GM04503 (cell line): ENCODE measurements at places on chromosomes 7 and 10.

DNA sequence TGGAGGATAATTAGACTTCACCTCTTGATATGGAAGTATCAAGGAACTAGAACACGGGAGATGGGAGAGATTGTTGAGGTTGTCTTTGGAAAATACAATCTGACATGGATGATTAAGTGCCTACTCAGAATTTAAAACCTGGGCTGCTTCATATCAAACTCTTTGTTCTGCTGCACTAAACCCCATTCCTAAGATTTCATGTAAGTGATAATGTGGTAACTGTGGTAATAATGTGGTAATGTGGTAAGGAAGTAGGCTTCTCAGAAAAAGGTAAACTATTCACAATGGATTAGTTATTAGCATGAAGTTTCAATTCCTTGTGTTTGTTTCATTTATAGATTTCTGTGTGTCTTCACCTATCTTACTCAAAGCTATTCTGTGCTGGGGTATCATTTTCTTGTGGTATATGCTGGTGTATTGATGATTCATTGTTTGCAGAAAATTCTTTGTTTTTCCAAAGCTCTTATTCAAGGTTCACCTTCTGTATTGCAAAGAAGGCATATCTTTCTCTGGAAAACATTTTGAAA is 129.9 kb upstream of the TAC1 start:
- no peak for DNase-seq

DNA sequence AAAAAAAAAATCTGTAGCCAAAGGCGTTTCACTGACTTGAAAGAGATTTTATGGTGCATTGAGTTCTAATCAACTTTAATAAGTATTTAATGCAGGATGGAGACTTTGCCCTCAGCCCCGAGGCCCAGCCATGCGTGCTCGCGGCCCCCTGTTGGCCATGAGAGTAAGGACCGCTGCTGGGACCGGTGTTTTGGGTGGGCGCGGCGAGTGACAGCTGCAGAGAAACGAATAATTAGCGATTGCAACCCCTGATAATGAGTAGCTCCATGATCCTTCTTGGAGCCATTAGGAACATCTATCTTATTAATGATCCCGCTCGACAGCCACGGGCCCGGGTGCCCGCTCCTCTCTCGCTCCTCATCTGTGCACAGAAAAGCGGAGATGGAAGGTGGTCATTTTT is 347.4 kb downstream of the RPS24 start:
- DNase-seq: no peak

GRCh38 chr7:131970602-131971001 is 414.2 kb upstream of the PODXL start:
- no peak for DNase-seq

- DNase-seq: no peak
Observed at GRCh38 chr10:88952647-88953111, at the start of gene ACTA2. Gene ACTA2, minus strand, starts transcription at chr10:88952773. Its CDS starts 3,843 bp downstream, at chr10:88948930.

DNA sequence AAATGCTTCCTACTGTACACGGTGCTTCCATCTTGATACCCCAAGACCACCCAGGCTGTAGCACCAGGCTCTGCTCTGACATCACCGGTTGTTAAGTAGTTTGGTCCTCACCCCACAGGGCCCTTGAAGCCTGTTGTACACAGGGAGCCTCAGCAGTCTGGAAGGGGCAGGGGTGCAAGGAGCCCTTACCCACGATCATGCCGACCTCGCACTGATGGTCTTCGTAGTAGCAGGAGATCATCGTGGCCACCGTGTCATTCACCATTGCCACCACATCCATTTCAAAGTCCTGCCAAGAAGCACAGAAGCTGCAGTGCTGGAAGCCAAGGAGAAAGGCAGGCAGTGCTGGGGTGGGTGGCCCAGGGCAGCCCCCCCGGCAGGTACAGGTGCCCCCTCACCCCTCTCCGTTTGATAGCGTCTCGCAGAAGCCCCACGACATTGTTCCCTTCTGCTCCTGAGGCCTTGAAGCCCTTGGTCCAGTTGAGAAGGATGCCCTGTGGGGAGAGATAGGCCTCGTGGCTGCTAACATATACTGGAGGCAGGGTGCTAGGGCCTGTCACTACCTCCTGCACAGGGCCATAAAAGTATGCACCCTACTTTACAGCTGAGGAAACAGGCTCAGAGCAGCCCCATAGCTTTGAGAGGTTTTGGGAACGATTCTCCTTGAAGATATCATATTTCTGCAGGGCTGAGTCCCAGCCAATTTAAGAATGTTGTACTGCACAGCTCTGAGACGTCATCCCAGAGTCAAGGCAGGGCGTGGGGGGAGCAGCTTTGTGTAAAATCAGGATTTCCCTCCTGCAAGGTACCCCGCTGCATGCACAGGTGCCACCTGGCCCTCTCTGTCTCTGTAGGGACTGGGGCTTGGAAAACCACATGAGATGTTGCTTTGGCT is 8.7 kb upstream of the MYL7 start:
- no peak for DNase-seq

- DNase-seq: no peak
Observed at GRCh38 chr7:131623154-131623553, 66.7 kb upstream of the PODXL start.

DNA sequence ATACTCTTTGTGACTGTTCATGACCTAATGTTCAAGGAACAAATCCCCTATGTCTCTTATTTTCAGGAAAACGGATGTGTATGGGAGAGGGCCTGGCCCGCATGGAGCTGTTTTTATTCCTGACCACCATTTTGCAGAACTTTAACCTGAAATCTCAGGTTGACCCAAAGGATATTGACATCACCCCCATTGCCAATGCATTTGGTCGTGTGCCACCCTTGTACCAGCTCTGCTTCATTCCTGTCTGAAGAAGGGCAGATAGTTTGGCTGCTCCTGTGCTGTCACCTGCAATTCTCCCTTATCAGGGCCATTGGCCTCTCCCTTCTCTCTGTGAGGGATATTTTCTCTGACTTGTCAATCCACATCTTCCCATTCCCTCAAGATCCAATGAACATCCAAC is 27.3 kb upstream of the CYP2C19 start:
- DNase-seq: no peak

DNA sequence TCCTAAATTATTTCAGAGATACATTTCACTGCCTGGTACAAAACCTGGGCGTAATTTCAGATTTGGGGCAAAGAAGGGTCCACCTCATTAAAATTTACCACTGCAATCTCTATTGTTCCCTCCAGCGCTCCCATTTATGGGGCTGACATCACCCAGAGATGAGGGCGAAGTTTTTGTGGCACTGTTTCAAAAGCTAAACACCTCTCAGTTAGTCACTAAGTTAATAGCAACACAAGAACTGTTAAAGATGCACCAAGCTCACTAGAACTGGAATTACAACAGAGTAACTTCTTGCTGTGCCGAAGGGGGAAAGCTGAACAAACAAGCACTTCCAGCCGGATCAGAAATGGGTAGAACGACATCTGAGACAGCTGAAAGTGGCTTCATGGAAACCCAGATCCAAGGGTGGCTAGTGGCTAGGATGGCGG is 179.4 kb downstream of the GATA3 start:
- DNase-seq: no peak

DNA sequence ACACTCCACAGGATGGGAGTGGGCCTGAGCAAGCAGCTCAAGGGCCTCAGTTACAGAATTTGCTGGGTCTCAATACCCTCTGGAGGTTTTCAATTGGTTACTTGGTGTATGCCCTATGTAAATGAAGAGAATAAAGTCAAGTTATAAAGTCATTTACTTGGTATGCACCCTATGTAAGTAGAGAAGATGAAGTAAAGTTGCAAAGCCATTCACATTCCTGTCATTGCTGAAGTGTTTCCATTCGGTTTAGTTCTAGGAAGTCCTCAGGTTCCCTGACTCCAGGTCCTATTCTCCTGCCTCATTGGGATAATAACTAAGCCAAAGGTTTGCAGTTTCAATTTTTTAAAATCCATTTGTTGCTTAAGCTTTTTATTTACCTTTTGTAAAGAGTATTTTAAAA is 272.6 kb upstream of the NPSR1 start:
- no peak for DNase-seq

DNA sequence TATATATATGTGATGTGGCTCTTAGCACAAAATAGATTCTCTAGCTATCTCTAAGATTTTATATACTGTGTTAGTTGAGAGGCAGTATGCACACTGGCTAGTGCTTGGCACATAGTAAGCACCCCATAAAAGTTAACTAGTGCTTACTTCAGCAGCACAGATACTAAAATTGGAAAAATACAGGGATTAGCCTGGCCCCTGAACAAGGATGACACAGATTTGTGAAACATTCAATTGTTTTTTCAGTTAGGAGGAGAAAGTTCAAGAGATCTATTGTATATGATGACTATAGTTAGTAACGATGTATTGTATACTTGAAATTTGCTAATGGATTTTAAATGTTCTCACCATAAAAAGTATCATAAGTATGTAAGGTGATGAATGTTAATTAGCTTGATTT is 78.3 kb upstream of the LRRC17 start:
- no peak for DNase-seq

DNA sequence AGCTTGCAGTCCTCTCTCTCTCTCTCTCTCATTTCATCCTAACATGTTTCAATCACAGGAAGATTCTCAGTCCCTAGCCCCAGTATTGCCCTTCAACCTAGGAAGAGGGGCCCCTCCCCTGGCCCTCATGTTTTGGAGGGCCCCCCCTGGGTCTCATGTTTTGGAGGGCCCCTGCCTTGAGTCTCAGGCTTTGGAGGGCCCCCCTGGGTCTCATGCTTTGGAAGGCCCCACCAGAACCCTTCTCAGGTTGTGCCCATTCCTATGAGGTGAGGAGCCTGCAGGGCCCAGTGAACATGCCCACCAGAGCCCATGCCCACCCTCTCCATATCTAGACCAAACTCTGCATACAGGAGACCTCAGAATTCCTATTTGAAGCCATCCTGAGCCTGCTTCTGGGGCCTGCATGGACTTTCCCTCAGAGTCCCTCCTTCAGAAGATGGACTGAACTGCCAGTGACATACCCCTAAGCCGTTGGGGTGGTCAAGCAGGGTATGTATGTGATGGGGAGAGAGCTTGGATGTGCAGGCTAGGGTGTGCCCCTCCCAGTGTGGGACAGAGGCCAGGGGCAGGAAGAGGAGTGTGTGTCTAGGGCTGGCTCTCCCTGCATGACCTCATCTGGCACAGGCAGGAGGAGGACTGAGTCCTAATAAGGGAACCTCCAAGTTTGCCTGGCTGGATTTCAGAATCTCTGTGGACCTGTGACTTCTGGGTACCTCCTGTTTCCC is 8.1 kb upstream of the VDAC2 start:
- DNase-seq: peak; percentile 54

GRCh38 chr10:11806706-11807105 is 16.4 kb upstream of the PROSER2 start:
- no peak for DNase-seq

DNA sequence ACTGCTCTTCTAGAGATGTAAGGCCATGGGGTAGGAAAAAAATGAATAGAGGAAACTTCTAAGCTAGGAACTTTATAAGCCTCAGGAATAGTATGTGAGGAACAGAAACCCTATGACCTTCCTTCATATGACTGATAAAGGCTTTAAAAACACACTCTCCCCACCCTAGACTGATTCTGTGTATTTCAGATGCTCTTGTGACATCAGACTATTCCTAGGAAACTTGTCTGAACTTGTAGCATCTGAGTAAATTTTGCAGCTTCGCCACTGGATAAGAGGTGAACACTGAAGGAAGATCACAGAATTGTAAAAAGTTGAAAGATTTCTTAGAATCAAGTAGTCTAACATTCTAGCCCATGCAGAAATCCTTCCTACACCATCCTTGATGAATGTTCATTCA is 31.0 kb upstream of the CBLL1 start:
- DNase-seq: no peak

DNA sequence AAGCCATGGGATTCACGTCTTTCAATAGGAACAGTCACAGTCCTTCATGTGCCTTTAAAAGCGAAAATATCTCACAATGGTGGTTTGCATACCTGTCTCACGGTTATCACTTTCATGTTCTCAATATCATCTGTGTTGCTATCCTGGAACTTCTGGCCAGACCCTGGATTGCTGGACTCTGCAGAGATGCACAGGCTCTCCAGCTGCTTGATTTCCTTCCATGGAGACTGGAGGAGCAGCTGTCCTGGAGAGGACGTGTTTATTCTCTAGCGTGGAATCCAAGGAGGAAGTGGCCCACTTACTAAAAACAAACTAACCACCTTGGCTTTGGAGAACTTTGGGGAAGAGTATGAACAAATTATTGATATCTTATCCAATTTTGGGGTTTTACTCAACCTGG is 16.5 kb downstream of the BTBD16 start:
- no peak for DNase-seq

- no peak for DNase-seq
Observed at GRCh38 chr10:501596-501995, 187.9 kb downstream of the DIP2C start.
